ENCODE measurements at places on chromosomes 2 and 18.

DNA sequence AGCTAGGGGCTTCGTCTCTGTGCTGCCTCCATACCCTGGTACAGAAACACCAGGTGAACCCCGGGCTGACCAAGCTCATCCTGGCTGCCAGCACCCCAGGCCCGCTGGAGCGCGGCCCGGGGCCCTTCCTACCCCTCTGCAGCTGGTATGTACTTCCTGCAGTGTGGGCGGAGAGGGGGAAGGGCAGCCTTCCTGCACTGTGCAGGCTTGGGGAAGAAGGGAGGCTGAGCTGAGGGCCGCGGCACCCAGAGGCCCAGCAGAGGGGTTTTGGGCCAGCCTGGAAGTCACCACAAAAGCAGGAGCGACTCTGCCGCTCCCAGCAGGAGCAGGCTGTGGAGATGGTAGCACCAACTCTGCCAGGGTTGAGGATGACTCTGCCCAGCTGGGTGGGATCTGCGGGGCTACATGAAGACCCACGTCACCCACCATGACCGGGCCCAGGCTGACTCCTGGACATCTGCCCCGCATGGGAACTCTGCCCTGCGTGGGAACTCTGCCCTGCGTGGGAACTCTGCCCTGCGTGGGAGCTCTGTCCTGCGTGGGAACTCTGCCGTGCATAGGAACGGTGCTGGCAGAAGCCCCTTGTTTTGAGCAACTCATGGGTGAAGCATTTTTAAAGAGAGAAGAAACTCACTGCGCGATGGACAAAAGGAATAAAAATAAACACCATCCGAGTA, 273.3 kb downstream of the NDUFA10 start:
- DNase-seq = no peak

DNA sequence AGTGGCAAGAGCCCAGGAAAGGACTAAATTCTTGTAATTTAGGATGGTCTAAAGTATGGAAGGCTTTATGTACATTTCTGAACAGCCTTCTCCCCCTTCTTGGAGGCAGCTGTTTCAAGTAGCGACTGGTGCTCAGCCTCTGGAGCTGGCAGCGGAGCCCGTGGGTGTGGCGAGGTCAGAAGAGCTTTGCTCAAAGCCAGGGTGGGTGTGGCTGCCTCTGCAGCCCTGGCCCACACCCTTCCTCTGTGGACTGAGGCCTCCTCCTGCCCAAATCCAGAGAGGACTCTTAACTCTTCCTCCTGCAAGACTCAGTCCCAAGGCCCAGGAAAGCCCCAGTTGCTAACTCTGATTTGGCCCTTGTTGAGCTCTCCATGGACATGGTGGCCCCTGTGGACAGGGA, 202.1 kb upstream of the REV1 start:
- no peak for DNase-seq

- peak; percentile 17 for DNase-seq
These were observed 28.0 kb downstream of the ANKRD29 start for GRCh38 chr18:23634692-23635091.

DNA sequence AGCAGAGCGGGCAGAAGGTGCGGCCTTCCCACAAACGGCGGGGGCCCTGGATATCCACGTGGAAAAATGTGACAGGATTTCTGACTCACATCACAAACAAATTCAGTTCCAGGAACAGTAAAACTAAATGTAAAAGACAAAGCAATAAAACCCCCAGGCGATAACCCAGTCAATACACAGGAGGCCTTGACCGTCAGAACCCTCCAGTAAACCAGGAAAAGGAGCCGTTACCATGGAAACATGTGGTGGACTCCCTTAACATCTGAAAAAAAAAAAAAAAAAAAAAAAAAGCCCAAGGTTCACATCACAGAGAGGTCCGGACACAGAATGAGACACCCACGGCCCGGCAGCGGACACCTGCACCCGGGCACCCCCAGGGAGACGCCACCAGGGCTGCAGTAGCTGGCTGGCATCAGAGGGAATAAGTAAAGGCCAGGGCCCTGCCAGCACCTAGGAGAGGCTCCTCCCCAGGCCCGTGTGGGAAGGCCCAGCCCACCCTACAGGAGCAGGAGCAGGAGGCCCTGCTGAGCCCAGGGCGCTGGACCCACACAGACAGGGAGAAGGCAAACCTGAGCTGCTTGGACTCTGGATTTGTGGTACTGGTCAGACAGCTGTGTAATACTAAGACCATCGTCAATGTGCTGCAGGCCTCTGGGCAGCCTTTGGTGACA, 83.7 kb downstream of the TMEM18 start:
- DNase-seq = no peak

DNA sequence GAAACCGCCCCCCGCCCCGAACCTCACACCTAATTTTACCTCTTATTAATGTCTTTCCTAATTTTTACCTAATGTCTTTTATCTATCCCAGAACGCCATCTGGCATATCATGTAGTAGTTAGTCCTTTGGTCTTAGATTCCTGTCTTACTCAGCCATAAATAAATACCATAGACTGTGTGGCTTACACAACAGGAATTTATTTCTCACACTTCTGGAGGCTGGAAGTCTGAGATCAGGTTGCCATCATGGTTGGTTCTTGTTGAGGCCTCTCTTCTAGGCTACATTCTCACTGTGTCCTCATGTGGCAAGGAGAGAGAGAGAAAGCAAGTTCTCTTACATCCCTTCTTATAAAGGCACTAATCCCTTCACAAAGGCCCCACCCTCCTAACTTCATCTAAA, 46.8 kb downstream of the RHBDD1 start:
- no peak for DNase-seq

GRCh38 chr2:69836316-69836715, 6.9 kb downstream of the GMCL1 start:
- no peak for DNase-seq

DNA sequence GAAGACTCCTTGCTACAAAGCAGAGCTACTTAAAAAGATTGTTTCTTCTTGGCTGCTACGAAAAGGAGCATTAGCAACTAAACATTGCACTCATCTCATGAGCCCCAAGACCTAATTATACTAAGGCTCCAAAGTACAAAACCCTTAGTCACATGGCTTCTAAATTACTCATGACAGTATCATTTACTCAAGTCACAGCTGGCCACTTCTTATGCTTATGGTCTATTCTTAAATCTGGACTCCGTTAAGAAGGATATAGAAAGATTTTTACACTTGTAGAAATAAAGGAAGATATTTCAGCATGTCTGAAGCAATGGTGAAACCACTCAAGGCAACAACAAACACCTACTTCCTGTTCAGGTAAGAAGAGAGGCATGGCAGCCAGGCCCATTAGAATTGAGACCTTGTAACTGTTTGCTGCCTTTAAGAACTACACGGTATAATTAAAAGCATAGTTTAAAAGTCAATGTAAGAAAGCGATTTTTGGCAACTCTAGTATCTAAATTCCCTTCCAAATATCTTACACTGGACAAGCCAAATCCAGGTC, 12.7 kb downstream of the ANKRD44 start:
- DNase-seq = no peak

DNA sequence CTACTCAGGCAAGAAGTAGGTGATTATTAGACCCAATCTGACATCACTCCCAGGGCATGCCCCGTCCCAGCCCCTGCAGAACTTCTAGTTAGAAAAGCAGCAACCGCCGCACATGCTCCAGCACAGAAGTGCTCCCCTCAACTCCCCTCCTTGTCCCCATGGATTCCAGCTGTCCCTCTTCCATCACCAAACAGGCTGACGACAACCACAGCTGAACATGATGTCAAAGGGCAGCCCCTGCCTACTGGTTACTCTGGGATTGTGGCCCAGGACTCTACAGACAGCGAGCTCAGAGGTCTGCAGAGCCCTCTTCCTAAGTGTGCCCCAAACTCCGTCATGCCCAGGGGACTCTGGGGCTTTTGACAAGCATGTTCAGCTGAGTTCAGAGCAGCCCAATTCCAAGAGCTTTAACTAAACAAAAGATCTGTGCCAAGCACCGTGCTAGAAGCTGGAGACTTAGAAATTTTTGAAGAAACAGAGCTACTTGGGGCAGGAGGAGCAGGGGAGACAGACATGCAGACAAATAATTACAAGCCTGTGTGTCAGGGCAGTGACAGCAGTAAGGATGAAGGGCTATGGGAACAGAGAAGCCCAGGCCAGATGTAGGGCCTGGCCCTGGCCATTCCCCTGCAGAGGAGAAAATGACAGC, 148.1 kb downstream of the BCL11A start:
- DNase-seq = no peak

DNA sequence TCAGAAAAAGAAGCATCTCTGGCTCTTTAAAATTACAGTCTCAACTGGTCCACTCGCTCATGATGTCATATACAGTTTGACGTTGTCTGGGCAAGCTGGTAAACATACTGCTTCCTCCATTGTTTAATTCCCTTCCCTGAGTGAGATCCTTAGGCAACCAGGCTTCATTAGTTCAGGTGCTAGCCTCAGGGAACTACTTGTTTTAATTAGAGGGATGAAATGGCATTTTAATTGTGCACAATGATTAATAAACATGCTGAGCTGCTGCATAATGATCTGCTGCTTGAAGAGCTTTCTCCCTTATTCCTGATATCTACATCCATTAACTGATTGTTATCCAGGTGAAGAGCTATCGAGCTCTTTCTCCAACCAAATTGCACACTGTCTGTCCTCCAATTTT, 195.6 kb upstream of the ETAA1 start:
- DNase-seq = no peak

- no peak for DNase-seq
These were observed 395.0 kb upstream of the CDH2 start for GRCh38 chr18:28571929-28572328.

DNA sequence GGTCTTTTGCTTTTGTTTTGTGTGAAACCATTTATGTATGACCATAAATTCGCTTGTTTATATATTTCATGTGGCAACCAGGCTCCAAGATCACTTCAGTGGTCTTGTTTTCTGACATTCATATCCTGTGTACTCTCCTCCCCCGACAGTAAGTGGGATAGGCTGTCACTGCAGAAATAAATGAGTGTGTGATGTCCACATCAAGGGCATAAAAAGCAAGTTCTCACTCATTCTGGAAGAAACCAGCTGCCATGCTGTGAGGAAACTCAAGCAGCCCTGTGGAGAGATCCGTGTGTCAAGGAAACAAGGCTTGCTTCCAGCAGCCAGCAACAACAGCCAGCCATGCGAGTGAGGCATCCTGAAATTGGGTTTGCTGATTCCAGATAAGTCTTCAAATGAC, 39.2 kb upstream of the GNAL start:
- DNase-seq = no peak

GRCh38 chr2:8508766-8509165, 173.1 kb upstream of the ID2 start:
- DNase-seq = no peak

DNA sequence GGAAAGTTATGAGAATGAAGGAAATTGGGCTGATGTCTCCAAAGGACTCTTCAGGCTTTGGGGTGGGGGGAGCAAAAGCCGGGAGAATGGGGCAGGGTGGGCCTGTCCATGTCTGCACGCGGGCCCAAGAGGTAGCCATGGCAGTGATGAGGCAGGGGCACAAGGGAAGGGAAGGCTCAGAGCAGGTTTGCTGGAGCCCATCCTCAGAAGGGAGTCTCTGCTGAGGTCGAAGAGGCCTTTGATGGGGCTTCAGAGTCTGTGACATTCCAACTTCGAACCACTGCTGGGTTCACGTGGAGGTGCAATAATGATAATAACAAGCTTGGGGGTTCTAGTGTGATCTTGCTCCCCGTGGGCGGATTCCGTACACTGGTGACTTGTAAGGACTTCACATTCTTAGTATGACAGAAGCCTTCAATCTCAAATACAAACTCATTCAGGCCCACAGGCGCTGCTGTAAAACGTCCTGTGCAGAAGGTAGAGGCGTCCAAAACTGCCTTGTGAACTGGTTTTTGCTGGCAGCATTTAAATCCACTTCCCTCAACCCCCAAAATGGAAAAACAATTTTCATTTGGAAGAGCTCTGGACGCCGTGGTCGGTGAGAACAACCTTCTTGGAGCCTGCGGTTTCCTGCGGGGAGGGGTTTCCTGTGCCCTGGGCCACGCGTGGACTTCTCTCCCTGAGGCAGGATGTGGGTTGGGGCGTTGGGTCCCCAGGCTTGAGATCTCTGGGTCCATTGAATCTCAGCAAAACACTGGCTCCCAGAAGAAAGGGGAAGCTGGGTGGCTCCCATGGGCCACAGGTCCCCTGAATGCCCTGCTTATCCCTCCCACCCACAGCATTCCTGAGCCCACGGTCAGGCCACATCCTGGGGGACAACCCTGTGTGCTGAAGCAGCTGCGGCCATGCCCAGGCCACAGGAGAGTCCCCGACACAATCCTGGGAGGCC, 151.0 kb downstream of the TPO start:
- no peak for DNase-seq
